ENCODE measurements at places on chromosomes 6 and 20. TPM values are rescaled to one million over a fixed set of nuclear protein-coding genes. Genes with fewer than 3 reads are reported as not detected.

DNA sequence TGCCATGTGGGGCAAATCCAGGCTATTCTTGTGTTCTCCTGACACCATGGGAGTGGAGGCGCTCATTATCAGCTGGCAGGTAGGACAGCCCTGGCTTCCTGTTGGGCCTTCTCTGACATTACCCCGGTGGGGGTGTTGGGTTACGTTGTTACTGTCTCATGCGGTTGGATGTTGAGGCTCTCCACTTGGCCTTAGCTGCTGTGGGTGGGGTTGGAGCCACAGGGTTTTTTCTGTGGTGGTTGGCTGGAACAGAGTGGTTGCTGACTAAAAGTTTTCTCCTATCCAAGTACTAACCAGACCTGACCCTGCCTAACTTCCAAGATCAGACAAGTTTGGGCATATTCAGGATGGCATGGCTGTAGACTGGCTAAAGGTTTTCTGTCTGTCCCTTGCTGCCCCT, 20.2 kb downstream of the RIPK1 start:
- H3K27me3 ChIP-seq: no peaks in the 10 kb centered on the region
- H3K4me1 ChIP-seq: no peaks in the 10 kb centered on the region
- H3K27ac ChIP-seq: peak overlapping the region; percentile 18
- DNase-seq: no peak
- H3K36me3 ChIP-seq: peaks cover 72% of the 10 kb centered on the region

- H3K36me3 ChIP-seq: no peaks in the 10 kb centered on the region
- no peak for DNase-seq
- H3K27me3 ChIP-seq: no peaks in the 10 kb centered on the region
- no peak overlapping the region for H3K4me3 ChIP-seq
- H3K4me1 ChIP-seq: no peaks in the 10 kb centered on the region
Measured at GRCh38 chr6:33994472-33995308, 151.2 kb downstream of the GRM4 start.

- no peak for DNase-seq
- H3K4me1 ChIP-seq: no peaks in the 10 kb centered on the region
- H3K27me3 ChIP-seq: no peaks in the 10 kb centered on the region
- H3K4me3 ChIP-seq: no peak overlapping the region
Measured at GRCh38 chr6:100948381-100949133, 67.4 kb upstream of the ASCC3 start.

GRCh38 chr6:137241481-137242038, 22.4 kb upstream of the IFNGR1 start:
- DNase-seq: peak; percentile 12
- no peaks in the 10 kb centered on the region for H3K27me3 ChIP-seq
- no peaks in the 10 kb centered on the region for H3K36me3 ChIP-seq
- H3K4me1 ChIP-seq: peaks cover 20% of the 10 kb centered on the region

GRCh38 chr6:145964948-145965366, 799 bp upstream of the SHPRH start:
- H3K27me3 ChIP-seq: no peaks in the 10 kb centered on the region
- DNase-seq: no peak
- no peaks in the 10 kb centered on the region for H3K36me3 ChIP-seq
- H3K4me1 ChIP-seq: peaks cover 37% of the 10 kb centered on the region
- H3K27ac ChIP-seq: peak overlapping the region; percentile 89

GRCh38 chr20:63252284-63252711, 2.0 kb downstream of the NKAIN4 start:
- no peaks in the 10 kb centered on the region for H3K36me3 ChIP-seq
- H3K27me3 ChIP-seq: peaks cover 96% of the 10 kb centered on the region
- H3K4me3 ChIP-seq: no peak overlapping the region
- no peak for DNase-seq

- no peak overlapping the region for H3K27ac ChIP-seq
- peaks cover 33% of the 10 kb centered on the region for H3K4me1 ChIP-seq
- H3K36me3 ChIP-seq: peaks cover 6% of the 10 kb centered on the region
- no peaks in the 10 kb centered on the region for H3K27me3 ChIP-seq
Measured at GRCh38 chr6:16273256-16273655, 34.9 kb downstream of the GMPR start.

GRCh38 chr6:32327103-32327502, 44.6 kb downstream of the TSBP1 start:
- H3K27me3 ChIP-seq: no peaks in the 10 kb centered on the region
- no peaks in the 10 kb centered on the region for H3K36me3 ChIP-seq
- no peak for DNase-seq
- no peak overlapping the region for H3K4me3 ChIP-seq
- H3K4me1 ChIP-seq: no peaks in the 10 kb centered on the region

DNA sequence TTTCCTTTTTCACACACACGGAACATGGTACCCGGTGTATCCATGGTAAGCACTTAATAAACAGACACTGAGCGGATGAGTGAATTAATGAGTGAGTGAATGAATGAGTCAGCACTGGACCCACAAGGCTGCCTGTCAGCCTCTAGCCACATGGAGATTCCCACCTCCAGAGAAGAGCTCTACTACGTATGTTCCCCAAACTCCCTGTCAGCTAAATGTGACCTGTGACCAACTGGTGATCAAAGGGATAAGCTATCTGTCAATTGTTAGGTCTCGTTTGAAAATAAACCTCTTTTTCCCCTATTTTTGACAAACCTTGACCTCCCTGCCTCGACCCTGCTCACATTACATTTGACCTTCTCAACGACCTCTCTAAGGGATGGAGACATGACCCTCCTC, 24.5 kb upstream of the TAF8 start:
- no peaks in the 10 kb centered on the region for H3K36me3 ChIP-seq
- H3K27me3 ChIP-seq: no peaks in the 10 kb centered on the region
- no peak overlapping the region for H3K27ac ChIP-seq
- H3K4me3 ChIP-seq: no peak overlapping the region
- DNase-seq: no peak
- H3K4me1 ChIP-seq: peaks cover 54% of the 10 kb centered on the region

DNA sequence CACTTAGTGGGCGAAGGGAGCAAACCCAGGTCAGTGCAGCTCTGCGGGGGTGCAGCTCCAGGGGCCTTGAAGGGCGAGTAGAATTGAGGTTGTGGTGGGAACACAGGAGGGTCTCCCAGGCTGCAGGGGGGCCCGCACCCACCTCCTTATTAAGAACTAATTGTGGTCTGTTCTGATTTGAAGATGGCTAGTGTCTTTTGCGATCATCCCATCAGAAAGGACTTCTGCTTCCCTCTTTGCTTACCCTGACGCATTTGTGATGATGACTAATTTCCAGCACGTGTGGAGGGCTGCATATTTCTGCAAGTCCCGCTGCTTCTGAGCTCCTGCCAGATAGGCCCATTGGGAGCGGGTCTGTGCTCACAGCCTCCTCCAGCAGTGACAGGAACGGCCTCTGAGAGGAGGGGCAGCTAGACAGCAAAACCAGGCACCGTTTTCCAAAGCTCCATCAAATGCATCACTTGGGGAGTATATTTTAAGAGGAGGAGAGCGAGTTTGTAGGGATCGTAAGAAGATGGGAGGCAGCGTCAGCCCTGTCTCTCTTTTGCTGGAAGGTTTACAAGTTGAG, 268.9 kb downstream of the CDH4 start:
- H3K4me1 ChIP-seq: no peaks in the 10 kb centered on the region
- H3K27me3 ChIP-seq: no peaks in the 10 kb centered on the region
- H3K36me3 ChIP-seq: no peaks in the 10 kb centered on the region
- no peak overlapping the region for H3K4me3 ChIP-seq
- DNase-seq: no peak

DNA sequence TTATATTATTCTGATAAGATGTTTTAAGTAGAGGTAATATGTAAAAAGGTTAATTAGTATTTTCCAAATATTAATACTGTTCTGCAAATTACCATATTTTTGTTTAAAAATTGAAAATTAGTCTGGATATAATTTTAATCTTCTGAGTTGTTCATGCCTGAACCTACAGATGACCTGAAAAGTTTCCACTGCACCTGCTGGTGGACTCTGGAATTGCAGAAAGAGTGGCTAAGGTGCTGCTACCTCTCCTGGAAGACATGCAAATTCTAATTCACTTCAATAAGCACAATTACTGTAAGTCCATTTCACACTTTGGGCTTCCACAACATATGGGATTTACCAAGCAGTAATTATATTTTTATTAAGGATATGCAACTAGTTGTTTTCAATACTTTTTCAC, 77.7 kb upstream of the OLIG3 start:
- H3K36me3 ChIP-seq: no peaks in the 10 kb centered on the region
- peaks cover 16% of the 10 kb centered on the region for H3K4me1 ChIP-seq
- H3K4me3 ChIP-seq: no peak overlapping the region
- H3K27me3 ChIP-seq: no peaks in the 10 kb centered on the region

- H3K27ac ChIP-seq: no peak overlapping the region
- peaks cover 6% of the 10 kb centered on the region for H3K27me3 ChIP-seq
- peaks cover 43% of the 10 kb centered on the region for H3K4me1 ChIP-seq
- DNase-seq: no peak
- H3K36me3 ChIP-seq: no peaks in the 10 kb centered on the region
Measured at GRCh38 chr6:41636833-41637193, 1.5 kb upstream of the MDFI start.

DNA sequence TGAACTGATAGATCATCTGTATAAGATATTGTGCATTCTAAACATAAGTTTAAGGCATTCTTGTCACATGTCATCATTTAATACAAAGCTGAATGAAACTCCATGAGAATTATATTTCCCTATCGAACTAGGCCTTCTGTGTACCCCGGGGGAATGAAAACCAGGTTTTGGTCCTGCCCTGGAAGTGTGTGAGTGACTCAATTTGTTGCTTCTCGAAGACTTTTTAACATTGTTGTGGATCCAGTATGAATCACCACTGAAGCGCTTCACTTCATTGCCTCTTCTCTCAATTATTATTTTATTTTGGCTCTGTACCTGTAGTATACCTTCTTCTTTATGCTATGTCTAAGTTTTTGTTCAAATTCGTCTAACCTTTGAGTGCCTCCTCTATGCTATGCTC, 150.8 kb downstream of the GRIK2 start:
- no peak for DNase-seq
- no peak overlapping the region for H3K4me3 ChIP-seq
- no peaks in the 10 kb centered on the region for H3K4me1 ChIP-seq
- no peak overlapping the region for H3K27ac ChIP-seq
- no peaks in the 10 kb centered on the region for H3K27me3 ChIP-seq

DNA sequence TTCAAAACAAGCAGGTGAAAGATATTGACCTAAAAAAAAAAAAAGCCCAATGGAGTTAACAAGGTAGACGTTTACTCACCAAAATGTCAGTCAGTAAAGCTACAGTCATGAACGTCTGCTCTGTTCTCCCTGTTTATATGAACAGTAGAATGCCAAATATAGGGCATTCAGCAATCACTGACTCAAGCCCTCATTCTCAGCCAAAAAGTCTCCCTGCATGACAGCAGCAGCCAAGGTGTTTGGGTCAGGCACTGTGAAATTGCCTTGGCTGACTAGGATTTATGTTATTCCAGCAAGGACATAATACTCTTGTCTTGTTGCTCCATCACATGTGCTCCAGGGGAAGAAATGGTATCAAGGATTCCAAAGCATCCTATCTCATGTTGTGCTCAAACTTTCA, 194.7 kb upstream of the RSPO3 start:
- H3K4me1 ChIP-seq: no peaks in the 10 kb centered on the region
- H3K27me3 ChIP-seq: no peaks in the 10 kb centered on the region
- no peaks in the 10 kb centered on the region for H3K36me3 ChIP-seq
- no peak overlapping the region for H3K4me3 ChIP-seq

DNA sequence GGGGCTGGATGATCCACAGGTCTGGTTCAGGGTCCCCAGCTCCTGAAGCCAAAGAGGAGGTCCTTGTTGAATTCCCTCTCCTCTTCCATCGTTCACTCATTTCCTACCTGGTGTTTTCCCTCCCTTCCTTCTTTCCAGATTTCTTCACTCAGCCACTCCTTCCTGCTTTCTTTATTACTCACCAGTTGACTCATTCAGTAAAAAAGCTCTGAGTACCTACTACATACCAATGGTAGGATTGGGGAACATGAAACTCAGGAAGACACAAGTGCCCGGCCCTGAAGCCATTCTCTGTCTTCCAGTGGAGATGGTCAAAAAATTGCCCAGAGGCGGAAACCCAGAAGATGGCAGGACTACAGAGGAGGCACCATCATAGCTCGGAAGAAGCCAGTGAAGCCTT, 11.9 kb upstream of the NSFL1C start:
- no peaks in the 10 kb centered on the region for H3K4me1 ChIP-seq
- no peaks in the 10 kb centered on the region for H3K36me3 ChIP-seq
- H3K27ac ChIP-seq: no peak overlapping the region
- H3K4me3 ChIP-seq: no peak overlapping the region
- no peaks in the 10 kb centered on the region for H3K27me3 ChIP-seq

- H3K4me3 ChIP-seq: no peak overlapping the region
- no peaks in the 10 kb centered on the region for H3K4me1 ChIP-seq
- DNase-seq: no peak
- no peak overlapping the region for H3K27ac ChIP-seq
- H3K27me3 ChIP-seq: no peaks in the 10 kb centered on the region
Measured at GRCh38 chr6:160477901-160478300, 129.7 kb downstream of the SLC22A3 start.

DNA sequence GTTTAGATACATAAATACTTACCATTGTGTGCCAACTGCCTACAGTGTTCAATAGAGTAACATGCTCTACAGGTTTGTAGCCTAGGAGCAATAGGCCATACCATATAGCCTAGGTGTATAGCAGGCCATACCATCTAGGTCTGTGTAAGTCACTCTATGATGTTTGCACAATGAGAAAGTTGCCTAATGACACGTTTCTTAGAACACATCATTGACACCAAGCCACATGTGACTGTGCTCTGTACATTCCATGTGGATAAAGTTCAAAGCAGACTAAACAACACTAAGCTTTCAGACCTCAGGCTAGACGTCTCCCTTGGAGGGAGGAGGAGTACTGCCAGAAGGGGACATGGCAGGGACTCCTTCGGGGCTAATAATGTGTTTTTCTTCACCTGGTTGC, 93.6 kb downstream of the KIF16B start:
- no peaks in the 10 kb centered on the region for H3K27me3 ChIP-seq
- H3K4me3 ChIP-seq: no peak overlapping the region
- no peaks in the 10 kb centered on the region for H3K36me3 ChIP-seq
- DNase-seq: no peak
- H3K4me1 ChIP-seq: peaks cover 10% of the 10 kb centered on the region

GRCh38 chr20:32364554-32365208, 6.5 kb downstream of the ASXL1 start:
- H3K4me1 ChIP-seq: peaks cover 92% of the 10 kb centered on the region
- no peak for DNase-seq
- no peak overlapping the region for H3K27ac ChIP-seq
- H3K36me3 ChIP-seq: peaks cover 10% of the 10 kb centered on the region
- no peaks in the 10 kb centered on the region for H3K27me3 ChIP-seq

- H3K4me1 ChIP-seq: peaks cover 24% of the 10 kb centered on the region
- no peak for DNase-seq
- no peak overlapping the region for H3K4me3 ChIP-seq
- no peaks in the 10 kb centered on the region for H3K27me3 ChIP-seq
Measured at GRCh38 chr6:157045831-157046454, 268.8 kb downstream of the ARID1B start.

- no peaks in the 10 kb centered on the region for H3K27me3 ChIP-seq
- no peaks in the 10 kb centered on the region for H3K36me3 ChIP-seq
- H3K4me1 ChIP-seq: no peaks in the 10 kb centered on the region
- DNase-seq: no peak
- no peak overlapping the region for H3K4me3 ChIP-seq
Measured at GRCh38 chr6:127566651-127567050, 10.3 kb upstream of the C6orf58 start.

The TMEM244 gene
- total RNA-seq: not detected

The SSTR4 gene
- total RNA-seq: not detected

The ESF1 gene
- 14.6 TPM for total RNA-seq

The RSPO4 gene
- 0.42 TPM for total RNA-seq

The HLA-DPA1 gene
- total RNA-seq: 89.9 TPM

The ADGRF4 gene
- total RNA-seq: 0.32 TPM

The IL17A gene
- not detected for total RNA-seq

The NOTCH4 gene
- 30.6 TPM for total RNA-seq

The C6orf141 gene
- 1.2 TPM for total RNA-seq

The ROMO1 gene
- 159 TPM for total RNA-seq

The YTHDF1 gene
- total RNA-seq: 17.9 TPM

The ZMYND8 gene
- total RNA-seq: 66.0 TPM
